Fibroblast of lung (primary cell): ENCODE measurements at places on chromosomes 12 and 14. TPM values are rescaled to one million over a fixed set of nuclear protein-coding genes. Genes with fewer than 3 reads are reported as not detected.
A peak's percentile ranks its signal among the peaks of the same experiment; 100 is the strongest.

FERMT2 gene
- 111 and 128 TPM in 2 replicates for total RNA-seq

CPNE6 gene
- total RNA-seq, result not detected in 2 replicates

DYRK2 gene
- total RNA-seq, result 19.0 and 22.5 TPM in 2 replicates

PTHLH gene
- total RNA-seq, result 0.26 and 1.8 TPM in 2 replicates

GSC gene
- total RNA-seq, result 0.17 and 0.51 TPM in 2 replicates

LMNTD1 gene
- total RNA-seq, result not detected in 2 replicates

TAS2R9 gene
- 0.17 TPM in 1 of 2 replicates, not detected in the other for total RNA-seq

CD163L1 gene
- 0.33 TPM in 1 of 2 replicates, not detected in the other for total RNA-seq

KIF5A gene
- 0.51 and 1.3 TPM in 2 replicates for total RNA-seq

BMP4 gene
- 27.2 and 77.5 TPM in 2 replicates for total RNA-seq

ADAM21 gene
- 0.51 and 0.66 TPM in 2 replicates for total RNA-seq

GPR84 gene
- not detected in 2 replicates for total RNA-seq

- no peaks in the 10 kb centered on the region for H3K27me3 ChIP-seq
- peaks cover 4% of the 10 kb centered on the region for H3K4me1 ChIP-seq
- no peaks in the 10 kb centered on the region for H3K36me3 ChIP-seq
- peak within 1 kb of the TSS; percentile 82 for H3K27ac ChIP-seq
- H3K4me3 ChIP-seq, result peak within 1 kb of the TSS; percentile 88
- peak; percentile 93 for DNase-seq
Observed at GRCh38 chr14:75069121-75069810, at the start of gene ZC2HC1C. TSS of gene ZC2HC1C (plus strand) at chr14:75069641. CDS start at chr14:75070574, 933 bp downstream.

DNA sequence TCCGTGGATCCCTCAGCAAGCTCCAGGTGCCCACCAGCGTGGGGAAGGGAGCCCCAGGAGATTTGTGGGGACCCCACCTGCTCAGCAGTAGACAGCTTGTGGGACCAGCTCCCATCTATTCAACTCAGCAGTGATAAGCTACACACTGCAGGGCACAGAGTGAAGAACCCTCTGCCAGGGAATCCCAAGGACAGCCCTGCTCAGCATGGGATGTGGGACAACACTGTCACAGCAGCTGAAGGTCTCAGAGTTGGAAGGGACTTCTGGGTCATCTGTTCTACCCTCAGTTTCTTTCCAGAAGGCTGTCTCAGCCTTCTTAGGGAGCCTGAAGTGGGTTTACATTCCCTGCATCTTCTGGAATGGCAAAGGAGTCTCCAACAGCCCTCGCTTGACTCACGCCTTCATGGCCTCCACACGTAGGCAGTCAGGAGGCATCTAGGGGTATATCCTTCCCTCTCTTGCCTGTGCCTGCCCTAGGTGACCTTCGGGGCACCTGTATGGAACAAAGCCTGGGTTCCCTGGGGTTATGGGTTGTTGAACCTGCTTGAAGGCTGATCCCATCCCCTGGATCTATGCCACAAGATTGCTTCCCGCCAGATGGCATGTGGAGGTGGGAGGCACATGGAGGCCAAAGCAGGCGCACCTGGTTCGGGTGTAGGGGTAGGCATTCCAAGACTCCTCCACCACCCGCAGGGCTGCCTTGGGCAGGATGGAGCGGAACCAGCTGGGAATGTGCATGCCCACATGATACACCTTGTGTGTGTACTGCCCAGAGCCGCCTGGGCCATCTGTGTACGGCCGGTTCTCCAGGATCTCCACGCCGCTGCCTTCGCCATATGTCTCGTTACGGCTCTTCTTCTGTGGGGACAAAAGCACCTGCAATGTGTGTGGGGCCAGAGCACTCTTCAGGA lies 33.0 kb downstream of the ARL6IP4 start:
- H3K27me3 ChIP-seq, result no peaks in the 10 kb centered on the region
- H3K36me3 ChIP-seq, result peaks cover 1% of the 10 kb centered on the region
- H3K4me1 ChIP-seq, result no peaks in the 10 kb centered on the region
- no peak overlapping the region for H3K4me3 ChIP-seq

DNA sequence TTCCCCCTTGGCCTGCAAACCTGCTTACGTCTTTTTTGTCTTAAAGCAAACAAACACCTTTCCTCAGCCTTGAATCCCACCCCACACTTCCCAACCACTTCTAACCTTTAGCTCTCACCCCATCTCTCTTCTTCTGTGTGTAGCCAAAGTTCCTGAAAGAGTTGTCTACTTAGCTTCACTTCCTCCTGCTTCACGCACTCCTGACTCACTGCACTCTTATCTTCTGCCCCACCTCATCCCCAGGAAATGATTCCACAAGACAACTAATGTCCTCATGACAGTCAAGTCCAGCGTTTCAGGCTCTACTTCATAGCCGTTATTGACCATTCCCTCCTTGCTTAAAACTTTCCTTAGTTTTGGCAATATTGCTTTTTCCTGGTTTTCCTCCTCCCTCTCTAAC lies 22.4 kb downstream of the EIF2B2 start:
- H3K27me3 ChIP-seq, result no peaks in the 10 kb centered on the region
- H3K4me1 ChIP-seq, result no peaks in the 10 kb centered on the region

GRCh38 chr14:97107080-97107479 lies 309.9 kb downstream of the VRK1 start:
- H3K27me3 ChIP-seq, result no peaks in the 10 kb centered on the region
- H3K4me3 ChIP-seq, result no peak overlapping the region
- H3K4me1 ChIP-seq, result no peaks in the 10 kb centered on the region
- H3K36me3 ChIP-seq, result no peaks in the 10 kb centered on the region
- H3K27ac ChIP-seq, result no peak overlapping the region

GRCh38 chr12:124207617-124208016 lies 87.3 kb upstream of the RFLNA start:
- H3K27ac ChIP-seq, result no peak overlapping the region
- no peak for DNase-seq
- no peaks in the 10 kb centered on the region for H3K36me3 ChIP-seq
- H3K27me3 ChIP-seq, result no peaks in the 10 kb centered on the region
- no peaks in the 10 kb centered on the region for H3K4me1 ChIP-seq

DNA sequence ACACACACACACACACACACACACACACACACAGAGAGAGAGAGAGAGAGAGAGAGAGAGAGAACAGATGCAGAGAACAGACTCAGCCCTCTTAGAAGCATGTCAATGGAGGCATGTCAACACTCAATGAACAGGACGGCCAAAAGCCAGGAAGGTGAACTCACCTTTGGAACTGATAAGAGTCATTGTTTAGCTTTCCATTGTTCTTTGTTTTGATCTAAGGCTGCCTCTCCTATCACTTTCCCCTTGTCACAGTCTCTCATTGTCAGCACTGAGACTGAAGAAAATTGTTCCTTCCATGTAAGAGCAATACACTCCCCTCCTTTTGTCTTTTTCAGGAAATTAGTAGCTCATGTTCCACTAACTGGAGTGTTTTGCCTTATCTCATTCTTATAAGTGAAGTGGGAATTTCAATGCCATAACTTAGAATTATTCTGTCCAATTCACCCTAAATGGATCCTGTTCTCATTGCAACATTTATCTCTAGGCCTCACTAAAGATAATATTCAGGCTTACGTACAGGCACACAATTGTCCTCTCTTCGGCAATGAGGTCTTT lies 218.0 kb downstream of the DUSP6 start:
- no peak overlapping the region for H3K27ac ChIP-seq
- no peaks in the 10 kb centered on the region for H3K36me3 ChIP-seq
- no peak overlapping the region for H3K4me3 ChIP-seq

DNA sequence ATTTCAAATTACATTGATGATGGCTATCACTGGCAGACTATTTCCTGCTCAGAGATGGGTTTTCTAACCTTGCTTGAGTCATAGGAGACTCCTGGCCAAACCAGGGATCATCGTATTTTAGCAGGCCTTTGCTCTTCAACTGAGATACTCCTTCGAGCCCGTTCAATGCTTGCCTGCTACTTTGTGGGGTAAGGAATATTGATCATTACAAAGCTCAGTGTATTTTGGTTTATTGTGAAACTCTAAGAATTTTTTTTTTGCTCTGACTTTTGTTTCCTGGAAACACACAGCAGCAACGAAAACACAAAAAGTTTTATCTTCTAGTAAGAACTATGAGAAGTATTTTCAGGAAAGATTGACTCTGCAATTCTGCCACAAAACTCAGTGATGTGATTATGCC lies 4.1 kb downstream of the GPRC5D start:
- no peaks in the 10 kb centered on the region for H3K36me3 ChIP-seq
- peaks cover 3% of the 10 kb centered on the region for H3K4me1 ChIP-seq
- DNase-seq, result no peak
- H3K4me3 ChIP-seq, result no peak overlapping the region

GRCh38 chr12:56229916-56230431 lies at the start of gene SLC39A5:
TSS of gene SLC39A5 (plus strand) at chr12:56230051. CDS start at chr12:56231275, 1,224 bp downstream.
- no peak within 1 kb of the TSS for H3K4me3 ChIP-seq
- no peaks in the 10 kb centered on the region for H3K27me3 ChIP-seq
- no peak for DNase-seq
- no peak within 1 kb of the TSS for H3K27ac ChIP-seq

- H3K4me3 ChIP-seq, result no peak overlapping the region
- no peak for DNase-seq
- peaks cover 16% of the 10 kb centered on the region for H3K4me1 ChIP-seq
- H3K27ac ChIP-seq, result no peak overlapping the region
Observed at GRCh38 chr14:75991753-75992152, 6.2 kb downstream of the IFT43 start.

GRCh38 chr14:33837943-33838683 lies 112.8 kb downstream of the EGLN3 start:
- DNase-seq, result no peak
- H3K4me1 ChIP-seq, result no peaks in the 10 kb centered on the region
- no peak overlapping the region for H3K4me3 ChIP-seq
- H3K36me3 ChIP-seq, result no peaks in the 10 kb centered on the region

- H3K4me3 ChIP-seq, result no peak overlapping the region
- no peaks in the 10 kb centered on the region for H3K36me3 ChIP-seq
- H3K27ac ChIP-seq, result no peak overlapping the region
- no peak for DNase-seq
Observed at GRCh38 chr12:113601656-113602263, 130.1 kb upstream of the LHX5 start.

- peaks cover 16% of the 10 kb centered on the region for H3K27me3 ChIP-seq
- H3K4me1 ChIP-seq, result no peaks in the 10 kb centered on the region
- no peak overlapping the region for H3K27ac ChIP-seq
- H3K4me3 ChIP-seq, result no peak overlapping the region
- no peaks in the 10 kb centered on the region for H3K36me3 ChIP-seq
- no peak for DNase-seq
Observed at GRCh38 chr14:67719866-67720265, 18.2 kb downstream of the RDH12 start.

GRCh38 chr12:25307818-25308217 lies 57.1 kb upstream of the KRAS start:
- H3K4me1 ChIP-seq, result no peaks in the 10 kb centered on the region
- no peak overlapping the region for H3K27ac ChIP-seq
- H3K27me3 ChIP-seq, result peaks cover 3% of the 10 kb centered on the region
- H3K4me3 ChIP-seq, result no peak overlapping the region
- DNase-seq, result peak; percentile 49

GRCh38 chr12:89752341-89752740 lies 43.7 kb upstream of the ATP2B1 start:
- peaks cover 18% of the 10 kb centered on the region for H3K4me1 ChIP-seq
- H3K36me3 ChIP-seq, result no peaks in the 10 kb centered on the region
- H3K27me3 ChIP-seq, result no peaks in the 10 kb centered on the region
- no peak overlapping the region for H3K4me3 ChIP-seq
- DNase-seq, result no peak

DNA sequence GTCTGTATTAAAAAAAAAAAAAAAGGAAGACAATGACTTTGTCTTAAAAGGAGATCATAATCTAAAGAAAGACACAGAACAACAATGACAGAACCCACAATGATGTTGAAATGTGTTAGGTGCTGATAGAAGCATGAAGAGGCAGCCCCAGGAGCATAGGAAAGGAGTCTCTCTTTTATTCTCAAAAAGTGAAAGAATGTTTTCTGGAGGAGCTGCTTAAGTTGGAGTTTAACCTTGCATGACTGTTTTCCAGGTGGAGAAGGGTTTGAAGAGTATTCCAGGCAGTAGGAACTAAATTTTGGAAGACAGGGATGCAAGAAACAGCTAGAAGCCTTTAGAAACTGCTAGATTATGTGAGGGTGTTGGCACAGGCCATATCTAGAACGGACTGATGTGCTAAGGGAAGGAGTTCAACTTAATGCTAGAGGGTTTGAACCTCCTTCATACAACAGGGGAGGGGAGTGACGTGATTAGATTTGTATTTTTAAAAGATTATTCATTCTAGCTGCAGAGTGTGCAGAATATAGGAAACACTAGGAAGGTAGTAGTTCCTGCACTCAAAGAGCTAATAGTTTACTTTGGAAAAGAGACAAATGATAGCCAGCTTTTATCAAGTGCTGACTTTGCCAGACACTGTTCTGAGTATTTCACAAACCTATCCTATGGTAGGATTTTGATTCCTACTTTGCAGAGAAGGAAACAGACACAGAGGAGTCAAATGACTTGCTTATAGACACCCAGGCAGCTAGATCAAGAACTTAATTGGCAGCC lies 4.6 kb upstream of the RPL6 start:
- no peak overlapping the region for H3K27ac ChIP-seq
- no peaks in the 10 kb centered on the region for H3K36me3 ChIP-seq
- H3K4me3 ChIP-seq, result no peak overlapping the region
- no peak for DNase-seq
- no peaks in the 10 kb centered on the region for H3K27me3 ChIP-seq
- no peaks in the 10 kb centered on the region for H3K4me1 ChIP-seq

GRCh38 chr14:77177702-77178101 lies 3.9 kb upstream of the TMEM63C start:
- H3K4me3 ChIP-seq, result no peak overlapping the region
- H3K4me1 ChIP-seq, result no peaks in the 10 kb centered on the region
- DNase-seq, result no peak
- H3K27ac ChIP-seq, result no peak overlapping the region

- no peaks in the 10 kb centered on the region for H3K36me3 ChIP-seq
- no peaks in the 10 kb centered on the region for H3K27me3 ChIP-seq
- H3K4me1 ChIP-seq, result peaks cover 3% of the 10 kb centered on the region
- H3K4me3 ChIP-seq, result no peak overlapping the region
- H3K27ac ChIP-seq, result no peak overlapping the region
Observed at GRCh38 chr12:132502149-132502881, 12.4 kb downstream of the FBRSL1 start.

- no peaks in the 10 kb centered on the region for H3K4me1 ChIP-seq
- no peak overlapping the region for H3K4me3 ChIP-seq
- no peaks in the 10 kb centered on the region for H3K27me3 ChIP-seq
- peak; percentile 18 for DNase-seq
- H3K27ac ChIP-seq, result no peak overlapping the region
Observed at GRCh38 chr12:106498056-106498455, 84.7 kb upstream of the RFX4 start.

GRCh38 chr14:91100102-91100501 lies 13.8 kb upstream of the DGLUCY start:
- DNase-seq, result no peak
- no peak overlapping the region for H3K4me3 ChIP-seq
- H3K27ac ChIP-seq, result no peak overlapping the region
- H3K27me3 ChIP-seq, result peaks cover 3% of the 10 kb centered on the region
- H3K4me1 ChIP-seq, result no peaks in the 10 kb centered on the region

DNA sequence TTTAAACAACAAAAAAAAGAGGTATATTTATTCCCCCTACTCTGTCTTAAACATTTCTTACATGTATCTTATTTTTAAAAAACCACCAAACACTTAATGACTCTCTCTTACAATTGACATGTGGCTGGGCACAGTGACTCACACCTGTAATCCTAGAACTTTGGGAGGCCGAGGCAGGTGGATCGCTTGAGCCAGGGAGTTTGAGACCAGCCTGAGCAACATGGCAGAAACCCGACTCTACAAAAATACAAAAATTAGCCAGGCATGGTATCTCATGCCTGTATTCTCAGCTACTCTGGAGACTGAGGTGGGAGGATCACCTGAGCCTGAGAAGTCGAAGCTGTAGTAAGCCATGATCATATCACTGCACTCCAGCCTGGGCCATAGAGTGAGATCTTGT lies 16.0 kb downstream of the SLC41A2 start:
- H3K4me1 ChIP-seq, result no peaks in the 10 kb centered on the region
- no peak for DNase-seq
- no peak overlapping the region for H3K4me3 ChIP-seq
- no peak overlapping the region for H3K27ac ChIP-seq

- H3K36me3 ChIP-seq, result no peaks in the 10 kb centered on the region
- no peak overlapping the region for H3K27ac ChIP-seq
- H3K4me3 ChIP-seq, result no peak overlapping the region
Observed at GRCh38 chr12:126936181-126936851, 1330.7 kb upstream of the TMEM132C start.
